ENCODE measurements at places on chromosomes 3 and 15. TPM values are rescaled to one million over a fixed set of nuclear protein-coding genes. Genes with fewer than 3 reads are reported as not detected.

DNA sequence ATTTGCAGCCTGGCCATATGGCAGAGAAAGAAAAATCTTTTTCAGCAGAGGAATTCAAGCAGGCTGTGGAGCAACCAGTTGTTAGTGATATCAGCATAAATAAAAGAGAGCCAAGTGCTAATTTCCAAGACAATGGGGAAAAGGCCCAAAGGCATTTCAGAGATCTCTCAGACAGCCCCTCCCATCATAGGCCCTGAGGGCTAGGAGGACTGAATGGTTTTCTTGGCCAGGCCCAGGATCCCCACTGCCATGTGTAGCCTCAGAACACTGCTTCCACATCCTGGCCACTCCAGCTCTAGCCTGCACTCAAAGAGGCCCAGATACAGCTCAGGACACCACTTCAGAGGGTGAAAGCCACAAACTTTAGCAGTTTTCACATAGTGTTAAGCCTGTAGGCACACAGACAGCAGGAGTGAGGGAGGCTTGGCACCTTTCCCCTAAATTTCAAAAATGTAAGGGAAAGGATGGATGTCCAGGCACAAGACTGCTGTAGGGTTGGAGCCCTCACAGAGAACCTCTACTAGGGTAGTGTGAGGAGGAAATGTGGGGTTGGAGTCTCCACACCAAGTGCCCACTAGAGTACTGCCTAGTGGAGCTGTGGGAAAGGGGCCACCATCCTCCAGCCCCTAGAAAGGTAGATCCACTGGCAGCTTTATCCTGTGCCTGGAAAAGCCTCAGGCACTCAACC lies 191.4 kb downstream of the TBL1XR1 start:
- DNase-seq = peak; percentile 3

GRCh38 chr3:52097851-52098507 lies 41.6 kb upstream of the DUSP7 start:
- no peak for DNase-seq

- no peak for DNase-seq
Observed at GRCh38 chr3:5465183-5465582, 277.7 kb downstream of the EDEM1 start.

GRCh38 chr3:177606891-177607290 lies 409.6 kb upstream of the TBL1XR1 start:
- DNase-seq = peak; percentile 33

GRCh38 chr15:85859671-85860070 lies 64.9 kb upstream of the KLHL25 start:
- no peak for DNase-seq

GRCh38 chr3:43747641-43748040 lies 56.9 kb downstream of the ABHD5 start:
- DNase-seq = no peak

CAND2 gene
- not detected for total RNA-seq

GRCh38 chr15:99454941-99455788 lies 110.6 kb upstream of the MEF2A start:
- no peak for DNase-seq

DNA sequence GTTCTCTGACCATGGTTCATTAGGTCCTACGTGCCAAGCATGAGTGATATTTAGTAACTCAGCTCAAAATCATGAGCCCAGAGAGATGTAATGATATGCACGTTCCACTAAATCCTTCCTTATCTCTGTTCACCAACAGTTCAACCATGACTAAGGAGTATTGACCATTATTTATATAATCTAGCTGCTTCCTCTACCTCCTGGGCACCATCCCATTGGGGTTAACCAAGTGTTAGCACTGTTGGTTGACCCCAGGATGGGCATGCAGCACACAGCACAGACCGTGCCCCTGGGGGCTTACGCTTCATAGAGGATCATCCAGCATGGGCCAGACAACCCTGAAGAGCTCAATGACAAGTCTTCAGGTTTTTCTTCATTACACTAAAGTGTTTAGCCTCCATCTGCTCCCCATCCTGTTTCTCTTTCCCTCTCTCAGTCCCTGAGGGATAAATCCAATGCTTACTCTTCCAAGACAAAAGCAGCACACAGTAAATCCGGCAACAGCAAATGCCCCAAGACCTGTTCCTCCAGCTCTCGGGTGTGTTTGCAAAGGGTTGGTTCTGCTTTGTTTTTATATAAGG lies 10.4 kb downstream of the FAM174B start:
- no peak for DNase-seq

DNA sequence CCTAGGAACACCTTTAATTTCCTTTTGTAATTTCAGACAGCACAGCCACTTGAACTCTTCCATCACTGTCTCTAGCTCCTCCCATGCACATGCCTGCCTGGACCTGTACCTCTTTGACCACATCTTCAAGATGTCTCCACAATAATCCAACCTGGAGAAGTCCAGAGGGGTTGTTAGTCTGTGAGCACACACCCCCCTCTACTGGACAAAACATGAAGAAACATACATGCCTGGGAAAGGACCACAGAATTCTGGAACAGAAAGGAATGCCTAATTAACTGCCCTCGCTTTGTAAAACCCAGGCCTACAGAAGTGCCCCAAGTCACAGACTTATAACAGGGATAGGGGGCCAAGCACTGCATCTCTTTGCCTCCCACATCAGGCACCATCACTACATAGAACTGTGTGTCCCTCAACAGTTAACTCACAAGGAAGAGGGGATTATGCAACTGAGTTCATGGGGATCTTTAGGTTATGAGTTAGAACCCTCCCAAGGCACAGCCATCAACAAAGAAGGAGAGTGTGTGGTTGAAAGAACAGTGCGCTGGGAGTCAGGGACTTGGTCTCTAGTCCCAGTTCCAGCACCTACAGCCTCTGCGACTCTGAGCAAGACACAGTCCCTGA lies 61.7 kb downstream of the FMN1 start:
- DNase-seq = peak; percentile 51

DNA sequence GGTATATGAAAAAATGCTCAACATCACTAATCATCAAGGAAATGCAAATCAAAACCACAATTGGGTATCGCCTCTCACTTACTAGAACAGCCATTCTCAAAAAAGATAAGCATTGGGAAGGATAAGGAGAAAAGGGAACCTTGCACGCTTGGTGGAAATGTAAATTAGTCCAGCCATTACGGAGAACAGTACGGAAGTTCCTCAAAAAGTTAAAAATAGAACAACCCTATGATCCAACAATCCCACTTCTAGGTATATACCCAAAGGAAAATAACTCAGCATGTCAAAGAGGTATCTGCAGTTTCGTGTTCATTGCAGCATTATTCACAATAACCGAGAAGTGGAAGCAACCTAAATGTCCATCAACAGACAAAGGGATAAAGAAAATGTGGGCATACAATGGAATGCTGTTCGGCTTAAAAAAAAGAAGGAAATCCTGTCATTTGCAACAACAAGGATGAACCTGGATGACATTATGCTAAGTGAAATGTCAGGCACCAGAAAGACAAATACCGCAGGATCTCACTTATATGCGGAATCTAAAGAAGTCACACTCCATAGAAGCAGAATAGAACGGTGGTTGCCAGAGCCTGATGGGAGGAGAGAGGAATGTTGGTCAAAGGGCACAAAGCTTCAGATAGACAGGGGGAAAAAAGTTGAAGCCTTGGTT lies 11.7 kb upstream of the CMTM7 start:
- no peak for DNase-seq

GRCh38 chr3:55059027-55059629 lies 131.3 kb upstream of the LRTM1 start:
- no peak for DNase-seq

- DNase-seq = peak; percentile 57
Observed at GRCh38 chr3:197468866-197469382, 86.8 kb downstream of the BDH1 start.

DNA sequence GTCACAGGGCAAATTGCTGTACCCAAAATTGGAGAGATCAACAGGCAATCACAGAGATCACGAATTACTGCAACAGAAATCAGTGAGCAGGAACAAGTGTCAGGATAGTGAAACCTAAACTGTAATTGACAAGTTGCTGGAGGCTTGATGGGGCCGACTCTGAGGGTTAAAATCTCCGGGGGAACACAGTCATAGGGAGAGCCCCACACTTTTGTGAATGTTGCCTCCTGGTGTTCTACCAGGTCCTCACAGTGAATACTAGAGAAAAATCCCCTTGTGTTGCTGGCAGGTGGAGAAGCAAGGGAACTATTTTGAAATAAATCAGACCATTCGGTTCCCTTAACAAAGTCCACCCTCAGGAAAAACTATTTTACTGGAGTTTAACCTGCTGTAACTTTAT lies 697.5 kb upstream of the CBLB start:
- DNase-seq = no peak

DNA sequence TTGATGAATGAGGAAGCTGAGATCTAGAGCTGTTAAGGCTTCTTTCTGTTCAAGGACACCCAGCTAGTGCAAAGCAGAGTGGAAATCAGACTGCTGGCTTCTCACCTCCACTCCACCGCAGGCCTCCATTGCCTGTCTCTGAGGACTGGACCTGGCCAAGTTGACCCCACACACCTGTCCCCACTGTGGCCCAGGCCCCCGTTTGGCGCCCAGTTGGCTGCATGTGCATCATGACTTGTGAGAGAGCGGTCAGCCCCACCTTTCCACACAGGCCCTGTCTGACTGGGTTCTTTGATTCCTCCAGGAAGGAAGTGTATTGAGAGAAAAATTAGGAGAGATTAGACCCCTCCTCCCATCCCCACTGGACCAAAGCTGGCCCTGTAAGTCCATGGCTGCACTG lies 206.3 kb upstream of the TLE3 start:
- DNase-seq = no peak

GOLGA8Q gene
- not detected for total RNA-seq

UBA5 gene
- 42.1 TPM for total RNA-seq

DNA sequence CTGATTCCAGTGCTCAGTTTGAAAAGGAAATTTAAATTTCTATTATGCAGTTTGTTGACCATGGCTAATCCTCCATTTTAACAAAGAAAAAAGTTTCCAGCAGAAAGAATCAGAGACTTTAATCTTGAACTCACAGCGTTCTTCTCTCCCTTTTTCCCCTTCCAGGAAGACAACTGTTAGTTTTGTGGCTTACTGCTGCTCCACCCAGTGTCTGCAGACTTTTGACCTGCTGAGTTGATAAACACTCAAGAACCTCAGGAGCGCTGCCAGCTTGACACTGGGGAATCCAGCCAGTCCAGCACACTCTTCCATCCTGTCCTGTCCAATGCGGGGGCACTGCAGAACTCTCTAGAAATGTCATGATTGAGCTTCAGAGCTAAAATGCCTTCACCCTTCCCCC lies 134.6 kb downstream of the LRRC28 start:
- peak; percentile 10 for DNase-seq

LRRC2 gene
- 0.21 TPM for total RNA-seq

- DNase-seq = no peak
Observed at GRCh38 chr3:73719861-73720260, 95.1 kb upstream of the PDZRN3 start.

MME gene
- total RNA-seq = 0.52 TPM

DYNC1LI1 gene
- total RNA-seq = 35.4 TPM
